ENCODE measurements at places on chromosomes 6 and 20.

DNA sequence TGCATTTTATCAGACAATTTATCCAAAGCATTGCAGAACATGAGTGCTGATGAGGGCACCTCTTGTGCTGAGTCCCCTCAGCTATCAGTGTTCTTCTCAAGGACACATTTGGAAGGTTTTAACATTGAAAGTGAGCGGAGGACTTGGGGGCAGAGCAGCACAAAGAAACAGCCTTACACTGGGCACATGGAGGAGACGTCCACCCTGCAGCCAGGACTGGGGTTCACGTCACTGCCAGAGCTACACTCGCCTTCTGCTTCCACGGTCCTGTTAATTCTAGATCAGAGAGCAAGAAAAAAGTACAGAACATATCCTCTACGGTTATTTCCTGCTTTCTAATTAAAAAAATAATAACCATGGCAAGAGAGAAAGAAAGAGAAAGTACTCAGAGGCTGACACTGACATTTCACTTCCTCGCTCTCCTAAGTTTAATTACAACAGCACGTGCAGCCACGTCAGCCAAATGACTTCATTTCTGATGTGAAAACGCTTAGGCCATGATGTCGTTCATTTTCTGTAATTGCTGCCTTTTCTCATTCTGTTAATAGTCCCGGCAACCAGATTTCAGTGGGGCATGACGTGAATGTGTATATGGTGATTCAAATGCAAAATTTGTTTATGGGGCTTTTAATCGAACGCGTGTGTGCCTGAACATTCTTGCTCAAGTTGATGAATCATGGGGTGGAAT, 5.1 kb downstream of the PRND start:
- DNase-seq, result no peak

DNA sequence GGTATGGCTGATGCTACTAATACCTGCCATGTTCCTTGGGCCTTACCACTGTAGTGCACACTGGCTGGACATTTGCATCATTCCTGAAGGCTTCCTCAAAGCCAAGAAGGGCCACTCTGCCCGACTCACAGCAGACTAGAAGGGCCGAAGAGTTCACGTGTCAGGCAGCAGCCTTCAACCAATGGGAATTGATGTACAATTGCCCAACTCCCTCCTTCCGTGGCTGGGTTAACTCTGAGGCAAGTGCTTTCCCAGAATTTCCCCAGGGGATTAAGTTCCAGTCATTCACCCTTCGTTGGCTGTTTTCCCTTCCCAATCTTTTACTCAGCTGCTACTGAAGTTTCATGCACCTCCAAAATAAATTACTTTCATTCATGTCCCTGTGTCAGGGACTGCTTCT, 29.8 kb downstream of the PSMB9 start:
- no peak for DNase-seq

- DNase-seq, result no peak
These were observed 109.4 kb downstream of the TNFAIP3 start for GRCh38 chr6:137976430-137976829.

GRCh38 chr20:18223409-18223808, 64.9 kb upstream of the ZNF133 start:
- DNase-seq, result no peak

GRCh38 chr20:52087471-52087870, 104.1 kb downstream of the ZFP64 start:
- DNase-seq, result no peak

DNA sequence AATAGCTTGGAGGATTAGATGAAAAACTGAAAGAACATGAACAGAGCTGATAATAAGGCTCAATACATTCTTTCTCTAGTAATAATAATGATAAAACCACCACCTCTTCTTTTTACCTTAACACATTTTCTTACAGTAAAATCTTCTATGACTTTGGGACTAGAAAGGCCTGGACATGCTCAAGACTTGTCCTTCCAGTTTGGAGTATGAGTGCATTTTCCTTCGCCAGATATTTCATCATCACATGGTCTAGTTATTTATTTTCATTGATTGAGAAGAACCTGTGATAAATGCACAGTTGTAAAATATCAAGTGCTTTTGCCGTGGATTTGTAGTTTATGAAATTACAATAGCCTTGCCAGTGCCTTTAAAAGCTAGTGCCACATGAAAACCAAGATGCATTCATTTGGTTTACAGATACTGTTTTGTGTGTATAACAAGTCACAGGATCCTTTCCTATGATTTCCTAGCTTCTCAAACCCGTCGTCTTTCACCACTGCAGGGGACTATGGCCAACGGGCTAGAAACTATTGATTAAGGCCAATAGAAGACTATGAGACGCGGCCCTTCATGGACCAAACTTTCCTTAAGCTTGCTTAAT, 200.2 kb upstream of the ZNF217 start:
- DNase-seq, result no peak

GRCh38 chr20:53826597-53827291, 233.1 kb upstream of the ZNF217 start:
- DNase-seq, result no peak

GRCh38 chr20:23881371-23881770, 1.8 kb upstream of the CST5 start:
- no peak for DNase-seq

DNA sequence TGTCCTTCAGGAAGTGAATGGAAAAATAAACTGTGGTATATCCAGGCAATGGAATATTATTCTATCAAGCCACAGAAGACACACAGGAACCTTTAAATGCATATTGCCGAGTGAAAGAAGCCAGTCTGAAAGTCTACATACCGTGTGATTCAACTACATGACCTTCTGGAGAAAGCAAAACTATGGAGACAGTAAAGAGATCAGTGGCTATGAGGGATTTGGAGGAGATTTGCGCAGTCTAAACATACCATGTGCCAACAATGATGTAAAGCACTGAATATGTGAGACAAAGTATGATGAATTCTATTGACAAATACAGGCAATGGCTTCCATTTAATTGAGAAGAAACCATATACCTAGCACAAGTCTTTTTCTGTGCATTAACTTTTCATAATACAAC, 518.3 kb upstream of the ZNF337 start:
- no peak for DNase-seq

DNA sequence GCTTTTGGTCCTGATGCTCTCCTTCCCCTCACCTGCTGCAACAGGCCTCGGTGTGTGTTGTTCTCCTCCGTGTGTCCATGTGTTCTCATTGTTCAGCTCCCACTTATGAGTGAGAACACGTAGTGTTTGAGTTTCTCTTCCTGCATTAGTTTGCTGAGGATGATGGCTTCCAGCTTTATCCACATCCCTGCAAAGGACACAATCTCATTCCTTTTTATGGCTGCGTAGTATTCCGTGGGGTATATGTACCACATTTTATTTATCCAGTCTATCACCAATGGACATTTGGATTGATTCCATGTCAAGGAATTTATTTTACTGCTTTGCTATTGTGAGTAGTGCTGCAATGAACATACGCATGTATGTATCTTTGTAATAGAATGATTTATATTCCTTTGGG, 116.9 kb upstream of the SIRPG start:
- no peak for DNase-seq

DNA sequence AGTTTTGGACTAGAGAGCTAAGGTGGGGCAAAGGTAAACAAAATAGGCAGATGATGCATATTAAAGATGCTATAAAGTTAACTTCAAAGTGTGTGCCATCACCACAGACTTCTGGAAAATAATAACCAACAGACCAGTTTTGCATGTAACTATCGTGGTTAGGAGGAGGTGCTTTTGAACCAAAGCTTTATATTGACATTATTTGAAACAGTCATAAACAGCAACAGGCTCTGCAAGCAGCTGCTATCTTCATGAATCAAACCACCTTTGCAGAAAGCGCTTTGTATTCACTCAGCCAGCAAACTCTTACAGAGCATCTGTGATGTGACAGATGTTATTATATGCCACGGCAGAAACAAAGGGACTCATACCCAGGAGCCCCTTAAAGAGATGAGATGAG, 81.9 kb downstream of the CRYBG1 start:
- DNase-seq, result no peak

DNA sequence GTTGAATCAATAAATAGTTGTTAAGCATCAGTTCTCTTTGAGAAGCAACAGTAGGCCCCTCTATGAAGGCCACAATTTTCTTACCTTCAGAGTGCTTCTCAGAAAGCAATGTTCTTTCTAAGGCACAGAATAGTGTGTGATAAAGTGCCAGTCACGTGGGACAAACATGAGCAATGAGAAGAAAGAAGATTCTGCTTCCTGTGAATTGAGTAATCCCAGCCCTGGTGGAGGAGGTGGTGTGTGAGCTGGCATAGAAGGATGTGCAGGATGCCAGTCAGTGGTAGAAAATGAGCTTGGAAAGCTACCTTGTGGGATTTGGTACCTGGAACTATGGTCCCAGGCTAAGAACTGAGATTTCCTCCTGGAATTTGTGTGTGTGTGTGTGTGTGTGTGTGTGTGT, 21.7 kb downstream of the KIZ start:
- no peak for DNase-seq

- no peak for DNase-seq
These were observed 82.3 kb upstream of the BMP2 start for GRCh38 chr20:6685181-6685582.

- DNase-seq, result no peak
These were observed 35.4 kb downstream of the FYN start for GRCh38 chr6:111837641-111838500.

GRCh38 chr20:755941-756340, 12.4 kb downstream of the SLC52A3 start:
- no peak for DNase-seq

DNA sequence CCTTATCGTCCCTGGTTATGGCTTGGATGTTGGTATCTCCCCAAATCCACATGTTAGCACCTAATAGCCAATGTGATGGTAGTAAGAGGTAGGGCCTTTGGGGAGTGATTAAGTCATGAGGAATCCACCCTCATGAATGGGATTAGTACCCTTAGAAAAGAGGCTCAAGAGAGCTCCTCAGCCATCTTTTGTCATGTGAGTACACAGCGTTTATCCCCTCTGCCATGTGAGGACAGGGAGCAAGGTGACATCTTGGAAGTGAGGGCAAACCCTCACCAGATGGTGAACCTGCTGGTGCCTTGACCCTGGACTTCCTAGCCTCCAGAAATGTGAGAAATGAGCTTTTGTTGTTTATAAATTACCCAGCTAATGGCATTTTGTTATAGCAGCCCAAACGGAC, 16.1 kb upstream of the SIRPB2 start:
- DNase-seq, result no peak

GRCh38 chr20:13102237-13102636, 93.5 kb downstream of the SPTLC3 start:
- no peak for DNase-seq

DNA sequence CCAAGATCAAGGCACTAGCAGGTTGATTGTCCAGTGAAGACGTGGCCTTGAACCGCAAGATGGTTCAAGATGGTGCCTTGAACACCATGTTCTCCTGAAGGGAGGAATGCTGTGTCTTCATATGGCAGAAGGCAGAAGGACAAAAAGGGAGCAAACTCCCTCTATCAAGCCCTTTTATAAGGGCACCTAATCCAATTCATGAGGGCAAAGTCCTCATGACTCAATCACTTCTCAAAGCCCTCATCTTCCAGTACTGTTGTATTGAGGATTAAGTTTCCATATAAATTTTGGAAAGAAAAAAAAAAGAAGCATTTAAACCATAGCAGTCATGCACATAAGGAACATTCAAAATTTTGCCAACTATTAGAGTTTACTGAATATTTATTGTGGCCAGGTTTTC, 29.9 kb upstream of the TSPYL1 start:
- DNase-seq, result no peak

DNA sequence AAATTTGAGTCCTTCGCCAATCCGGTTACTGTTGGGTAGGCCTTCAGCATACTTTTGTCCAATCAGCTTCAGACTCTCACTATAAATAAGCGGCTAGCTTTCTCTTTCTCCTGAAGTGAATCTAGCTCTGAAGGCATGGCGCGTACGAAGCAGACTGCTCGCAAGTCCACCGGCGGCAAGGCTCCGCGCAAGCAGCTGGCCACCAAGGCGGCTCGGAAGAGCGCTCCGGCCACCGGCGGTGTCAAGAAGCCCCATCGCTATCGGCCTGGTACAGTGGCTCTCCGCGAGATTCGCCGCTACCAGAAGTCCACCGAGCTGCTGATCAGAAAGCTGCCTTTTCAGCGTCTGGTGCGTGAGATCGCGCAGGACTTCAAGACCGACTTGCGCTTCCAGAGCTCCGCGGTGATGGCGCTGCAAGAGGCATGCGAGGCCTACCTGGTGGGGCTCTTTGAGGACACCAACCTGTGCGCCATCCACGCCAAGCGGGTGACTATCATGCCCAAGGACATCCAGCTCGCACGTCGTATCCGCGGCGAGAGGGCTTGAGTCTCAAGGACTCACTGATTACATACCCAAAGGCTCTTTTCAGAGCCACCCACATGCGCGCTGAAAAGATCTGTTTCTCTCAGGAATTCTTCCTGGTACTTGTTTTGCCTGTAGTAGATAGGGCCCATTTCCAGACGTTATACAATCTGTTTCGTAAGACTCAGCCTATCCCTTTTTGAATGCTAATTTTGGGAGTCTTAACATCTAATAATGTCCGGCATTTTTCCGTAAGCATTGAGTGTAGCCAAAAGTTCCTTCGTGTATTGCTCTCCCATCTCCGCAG, 102.0 kb downstream of the OR2B2 start:
- DNase-seq, result peak; percentile 80

DNA sequence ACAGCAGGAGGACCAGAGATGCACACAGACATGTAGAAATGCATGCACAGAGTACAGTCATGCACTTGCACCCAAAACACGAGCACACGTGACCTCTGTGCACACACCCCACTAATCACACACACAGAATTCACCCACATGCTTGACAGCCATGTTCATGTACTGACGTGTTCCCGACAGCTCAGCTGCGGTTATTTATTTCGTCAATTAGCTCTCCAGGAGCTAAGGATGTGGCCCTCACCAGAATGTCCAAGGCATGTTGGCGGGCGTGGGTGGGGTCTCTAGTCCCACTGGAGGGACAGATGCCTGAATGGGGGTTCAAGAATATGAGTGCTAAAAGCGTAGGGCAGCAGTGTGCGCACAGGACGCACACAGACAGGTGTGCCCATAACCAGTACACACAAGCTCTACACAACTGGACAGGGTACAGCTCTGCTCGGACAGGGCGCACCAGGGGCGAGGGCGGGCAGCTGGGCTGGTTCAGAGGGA, 571 bp upstream of the PRPF6 start:
- no peak for DNase-seq

DNA sequence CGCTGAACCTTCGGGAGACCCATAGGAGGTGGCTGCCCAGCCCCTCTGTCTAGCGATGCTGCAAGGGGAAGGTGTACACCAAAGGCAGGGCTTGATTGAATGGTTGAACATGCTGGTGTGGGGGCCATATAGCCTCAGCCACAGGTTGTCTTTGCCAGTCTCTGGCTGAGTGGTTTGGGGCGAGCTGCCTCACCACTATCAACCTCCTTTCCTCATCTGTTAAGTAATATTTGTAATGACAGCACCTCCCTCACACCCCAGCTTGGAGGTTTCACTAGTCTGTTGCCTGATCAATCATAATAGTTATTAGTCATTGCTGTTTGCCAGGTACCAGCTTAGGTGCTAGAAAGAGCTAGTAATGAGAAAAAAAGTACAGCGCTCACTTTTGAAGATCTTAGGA, 11.8 kb upstream of the ZNF831 start:
- no peak for DNase-seq

DNA sequence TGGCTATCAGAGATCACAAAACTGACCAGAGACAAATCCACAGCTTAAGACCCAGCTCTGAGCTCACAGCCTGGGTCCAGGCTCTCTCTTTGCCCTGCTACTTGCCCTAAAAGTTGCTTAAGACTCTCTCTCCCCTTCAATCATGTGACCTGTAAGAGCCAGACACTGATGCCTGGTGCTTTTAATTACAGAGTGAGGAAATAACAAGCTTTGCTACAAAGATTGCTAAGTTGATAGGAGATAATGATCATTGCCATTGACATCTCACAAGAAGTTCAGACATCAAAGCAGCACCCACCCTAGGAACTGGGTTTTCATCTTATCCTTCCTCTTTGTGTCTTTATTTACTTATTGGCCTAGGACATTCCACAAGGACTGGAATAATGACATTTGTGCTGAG, 125.9 kb upstream of the CD93 start:
- DNase-seq, result no peak

Measured in neuronal stem cell (in vitro differentiated cells).